ENCODE measurements at places on chromosomes 1 and 21. TPM values are rescaled to one million over a fixed set of nuclear protein-coding genes. Genes with fewer than 3 reads are reported as not detected.

Gene KRTAP24-1
- not detected for total RNA-seq

Gene TTC22
- total RNA-seq: 0.49 TPM

Gene DNAI4
- 9.6 TPM for total RNA-seq

Gene TEKT2
- total RNA-seq: 5.9 TPM

Gene STPG1
- 2.5 TPM for total RNA-seq

Gene KLHL12
- total RNA-seq: 32.9 TPM

Gene SLC44A5
- total RNA-seq: 141 TPM

Gene TDRD5
- total RNA-seq: 1.2 TPM

Gene SYNJ1
- total RNA-seq: 19.7 TPM

Gene DAB1
- 42.3 TPM for total RNA-seq

Gene FGR
- total RNA-seq: 1.7 TPM

Gene DPYD
- 32.0 TPM for total RNA-seq

Gene SGIP1
- total RNA-seq: 78.2 TPM

Gene DNAJB4
- 27.0 TPM for total RNA-seq

Gene SPAG17
- total RNA-seq: 2.5 TPM

Gene LDLRAD1
- not detected for total RNA-seq

Gene FMO2
- total RNA-seq: 0.25 TPM

Gene WNT9A
- total RNA-seq: 2.5 TPM

Gene FAM131C
- 2.7 TPM for total RNA-seq

Gene LGR6
- 0.49 TPM for total RNA-seq

Gene C1orf74
- total RNA-seq: 1.5 TPM

Gene GPR37L1
- 1.2 TPM for total RNA-seq

Gene ERICH3
- total RNA-seq: 15.0 TPM

Gene RSRP1
- 58.0 TPM for total RNA-seq
